ENCODE measurements at places on chromosomes 3 and 15.

DNA sequence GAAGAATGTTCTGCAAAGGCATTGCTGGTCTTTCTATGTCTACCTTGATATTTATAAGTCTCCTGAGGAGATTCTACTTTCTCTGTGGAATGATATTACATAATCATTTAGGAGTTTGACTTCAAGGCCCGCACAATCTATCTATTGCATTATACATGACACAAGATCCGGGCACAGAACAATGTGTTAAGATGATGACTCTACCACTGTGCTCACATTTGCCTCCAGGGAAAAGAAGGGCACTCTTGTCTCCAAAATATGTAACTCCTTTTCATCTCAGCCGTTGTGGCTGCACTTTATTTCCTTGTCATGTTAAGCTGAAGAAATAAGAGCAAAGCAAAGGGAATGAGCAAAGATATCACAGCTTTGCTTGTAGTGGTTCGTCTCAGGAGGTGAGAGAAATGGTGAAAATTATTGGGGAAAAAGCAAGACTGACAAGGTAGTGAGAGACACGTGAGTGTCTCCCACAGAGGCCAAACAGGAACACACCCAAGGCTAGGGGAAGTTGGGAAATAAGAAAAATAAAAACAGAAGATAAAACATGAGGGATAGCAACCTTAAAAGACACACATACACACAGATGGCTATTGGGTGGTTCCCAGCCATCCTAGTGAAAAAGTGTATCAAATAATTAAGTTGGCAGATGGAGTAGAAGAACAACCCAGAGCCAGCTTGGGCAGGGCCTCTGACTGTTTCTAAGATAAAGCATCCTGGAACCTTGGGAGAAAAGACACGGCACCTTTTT lies 184.3 kb downstream of the P3H2 start:
- DNase-seq: no peak

DNA sequence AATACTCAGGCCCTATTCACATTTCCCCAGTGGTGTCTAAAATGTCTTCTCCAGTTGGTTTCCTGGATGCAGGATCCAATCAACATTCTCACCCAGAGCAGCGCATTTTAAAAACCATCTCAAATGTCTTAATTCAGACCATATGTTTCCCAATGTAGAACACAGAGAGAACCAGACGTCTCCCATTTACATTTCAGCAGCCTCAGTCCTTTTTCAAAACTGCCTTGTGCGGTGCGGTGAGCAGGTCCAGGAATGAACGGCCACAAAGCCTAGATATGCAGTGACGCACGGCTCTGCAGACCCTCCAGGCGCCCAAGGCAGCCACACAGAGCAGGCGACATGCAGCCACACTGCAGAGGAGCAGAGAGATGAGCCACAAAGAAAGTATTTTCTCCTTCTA lies 66.1 kb upstream of the MEX3B start:
- DNase-seq: no peak

DNA sequence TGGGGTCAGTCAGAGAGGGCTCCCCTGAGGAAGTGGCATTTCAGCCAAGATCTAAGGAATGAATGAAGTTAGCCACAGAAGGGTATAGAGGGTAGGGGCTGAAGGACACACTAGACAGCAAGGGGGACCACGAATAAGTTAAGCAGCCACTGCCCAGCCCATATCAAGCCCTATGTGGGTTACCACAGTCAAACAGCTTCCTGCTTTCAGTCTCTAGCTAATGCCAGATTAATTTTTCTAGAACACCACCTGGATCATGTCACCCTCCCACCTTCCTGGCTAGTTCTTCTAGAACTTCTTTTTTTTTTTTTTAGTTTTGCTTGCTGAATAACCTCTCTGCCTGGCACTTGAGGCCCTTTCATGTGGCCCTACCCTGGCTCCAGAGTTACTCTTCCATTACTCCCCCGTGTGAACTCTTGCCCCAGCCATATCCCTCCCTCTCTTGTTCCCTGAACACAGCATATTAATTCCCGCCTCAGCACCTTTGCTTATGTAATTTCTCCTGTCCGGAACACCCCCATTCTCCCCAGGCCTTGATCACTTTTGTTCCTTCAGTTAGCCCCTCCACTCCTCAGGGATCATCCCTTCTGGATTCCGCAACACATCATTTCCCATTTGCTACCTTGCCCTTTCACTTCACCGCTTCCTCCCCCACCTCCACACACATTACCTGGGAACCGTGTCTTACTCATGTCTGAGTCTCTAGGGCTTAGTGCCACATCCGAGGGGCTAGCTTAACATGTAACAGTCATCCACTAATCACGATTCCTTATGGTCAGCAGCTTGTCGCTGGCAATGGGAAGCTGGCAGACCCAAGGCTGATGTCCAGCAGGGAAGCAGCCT lies 20.6 kb upstream of the BNC1 start:
- DNase-seq: no peak

GRCh38 chr3:136956971-136957370 lies 812 bp upstream of the IL20RB start:
- no peak for DNase-seq

- DNase-seq: peak; percentile 13
These were observed 61.4 kb downstream of the FRMD4B start for GRCh38 chr3:69324362-69325025.

DNA sequence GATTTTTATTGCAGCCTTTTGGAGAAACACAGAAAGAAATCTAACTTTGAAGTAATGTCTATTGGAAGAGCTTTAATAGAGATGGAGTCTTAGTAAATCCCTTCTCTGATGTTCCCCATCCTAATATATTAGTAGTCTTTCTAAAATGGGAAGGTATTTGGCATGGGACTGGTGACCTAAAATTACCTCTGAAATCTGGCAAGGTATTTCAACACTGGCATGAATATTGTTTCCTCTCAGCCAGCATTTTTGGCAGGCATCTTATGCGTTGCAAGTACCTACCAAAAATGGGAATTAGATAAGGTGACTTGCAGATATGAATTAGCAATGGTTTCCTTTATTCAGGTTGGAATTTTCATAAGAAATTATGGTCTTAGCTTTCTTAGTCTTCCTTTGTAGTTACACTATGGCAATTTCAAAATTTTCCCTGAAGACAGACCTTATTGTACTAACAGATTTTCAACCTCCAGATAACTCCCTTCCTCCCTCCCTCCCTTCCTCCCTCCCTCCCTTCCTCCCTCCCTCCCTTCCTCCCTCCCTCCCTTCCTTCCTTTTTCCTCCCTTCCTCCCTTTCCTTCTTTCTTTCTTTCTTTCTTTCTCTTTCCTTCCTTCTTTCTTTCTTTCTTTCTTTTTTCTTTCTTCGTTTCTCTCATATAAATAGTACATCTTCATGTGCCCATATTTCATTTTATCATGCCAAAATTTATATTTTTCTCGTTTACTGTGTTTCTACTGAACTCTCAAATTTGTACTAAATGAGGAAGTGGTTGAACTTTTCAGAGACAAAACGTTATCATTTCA lies 168.2 kb upstream of the KCNMB2 start:
- DNase-seq: peak; percentile 74

DNA sequence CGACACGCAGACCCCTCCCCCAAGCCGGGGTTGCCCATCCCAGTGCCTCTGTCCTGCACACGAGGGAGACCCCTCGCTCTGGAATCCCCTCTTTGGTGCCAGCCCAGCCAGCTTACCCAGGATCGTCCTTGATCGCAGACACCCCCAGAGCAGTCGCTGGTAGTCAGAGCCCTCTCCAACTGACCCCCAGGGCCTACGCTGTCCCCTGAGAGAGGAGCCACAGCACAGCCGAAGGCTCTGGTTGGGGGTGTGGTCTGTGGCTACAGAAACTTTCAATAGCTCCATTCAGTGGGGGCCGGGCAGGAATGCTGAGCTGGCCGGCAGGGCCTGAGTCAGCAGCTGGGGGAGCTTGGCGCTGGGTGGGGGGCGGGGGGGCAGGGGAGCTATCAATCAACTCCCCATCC lies at the start of gene LCTL:
LCTL (minus strand) TSS at position 258 of the 404 bp plus-strand sequence. CDS start 633 bp downstream, outside the sequence.
- DNase-seq: peak; percentile 52

DNA sequence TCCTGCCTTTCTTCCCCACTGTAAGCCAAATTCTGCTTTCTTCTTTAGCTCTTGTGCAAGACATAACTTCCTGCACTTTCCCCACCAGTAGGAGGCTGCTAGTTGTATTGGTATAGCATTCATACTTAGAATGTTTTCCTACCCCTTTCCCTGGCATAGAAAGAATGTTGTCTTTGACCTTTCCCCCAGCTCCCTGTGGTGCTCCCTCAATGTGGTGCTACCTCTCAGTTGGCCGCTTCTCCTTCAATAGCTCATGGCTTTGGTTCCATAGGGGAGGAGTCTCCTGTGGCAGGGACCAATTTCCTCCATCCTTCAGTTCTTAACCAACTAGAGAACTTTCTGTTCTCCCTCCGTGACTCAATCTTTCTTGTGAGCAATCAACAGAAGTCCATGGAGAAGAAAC lies 67.5 kb upstream of the AKAP13 start:
- peak; percentile 76 for DNase-seq

GRCh38 chr3:149494022-149494758 lies 19.7 kb downstream of the TM4SF4 start:
- DNase-seq: peak; percentile 89

DNA sequence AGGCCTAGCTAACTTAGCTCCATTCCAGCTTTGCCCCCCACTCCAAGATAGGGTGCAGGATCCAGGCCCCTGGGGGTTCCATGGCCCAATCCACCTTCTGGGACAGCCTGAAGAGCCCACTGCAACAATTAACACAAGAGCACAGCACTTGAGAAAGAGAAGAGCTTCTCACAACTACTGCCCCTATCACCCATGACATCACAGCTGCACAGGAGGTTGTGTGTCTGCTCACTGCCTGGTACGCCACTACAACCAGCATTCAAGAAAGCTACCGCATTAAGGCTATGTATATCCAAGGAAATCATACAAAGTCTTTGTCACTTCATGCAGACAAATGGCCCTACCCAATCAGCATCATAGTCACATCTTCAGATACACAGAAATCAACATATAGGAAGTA lies 62.0 kb downstream of the MYO5A start:
- DNase-seq: no peak

All from fibroblast of pulmonary artery (primary cell).